Effector CD8-positive, alpha-beta T cell (primary cell): ENCODE measurements at places on chromosomes 12 and 14.

DNA sequence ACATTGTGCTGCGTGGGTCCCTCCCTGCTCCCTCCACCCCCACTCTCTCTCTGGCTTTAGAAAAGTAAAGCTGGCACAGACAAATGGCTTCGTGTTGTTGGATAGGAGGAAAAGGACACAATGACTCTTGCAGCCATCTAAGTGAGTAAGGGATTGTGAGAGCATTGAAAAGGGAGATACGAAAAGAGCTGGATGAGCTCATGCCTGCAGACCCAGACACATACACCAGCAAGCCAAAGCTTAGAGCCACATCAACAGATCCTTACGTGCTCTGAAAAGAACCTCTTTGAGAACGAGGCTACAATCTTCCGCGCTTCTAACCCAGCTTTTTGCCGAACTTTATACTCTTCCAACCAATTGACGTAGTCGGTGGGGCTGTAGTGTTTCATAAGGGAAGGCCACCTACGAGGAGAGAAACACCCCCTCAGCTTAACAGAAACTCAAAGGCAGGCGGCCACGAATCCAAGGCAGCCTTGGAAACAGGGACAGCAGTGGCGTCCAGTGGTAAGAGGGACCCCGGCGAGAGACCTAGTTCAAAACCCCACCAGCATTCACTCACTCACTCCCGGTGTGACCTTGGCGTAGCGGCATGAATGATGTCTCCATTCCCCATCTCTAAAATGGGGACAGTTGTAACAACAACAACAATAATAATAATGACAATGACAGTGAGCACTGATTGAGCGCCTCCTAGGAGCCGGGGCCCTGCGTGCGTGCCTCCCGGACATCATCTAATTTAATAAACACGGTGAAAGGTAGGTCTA lies 1.1 kb downstream of the FBXO21 start:
- no peak for DNase-seq

GRCh38 chr12:100359248-100359647 lies 2.4 kb downstream of the SLC17A8 start:
- no peak for DNase-seq

DNA sequence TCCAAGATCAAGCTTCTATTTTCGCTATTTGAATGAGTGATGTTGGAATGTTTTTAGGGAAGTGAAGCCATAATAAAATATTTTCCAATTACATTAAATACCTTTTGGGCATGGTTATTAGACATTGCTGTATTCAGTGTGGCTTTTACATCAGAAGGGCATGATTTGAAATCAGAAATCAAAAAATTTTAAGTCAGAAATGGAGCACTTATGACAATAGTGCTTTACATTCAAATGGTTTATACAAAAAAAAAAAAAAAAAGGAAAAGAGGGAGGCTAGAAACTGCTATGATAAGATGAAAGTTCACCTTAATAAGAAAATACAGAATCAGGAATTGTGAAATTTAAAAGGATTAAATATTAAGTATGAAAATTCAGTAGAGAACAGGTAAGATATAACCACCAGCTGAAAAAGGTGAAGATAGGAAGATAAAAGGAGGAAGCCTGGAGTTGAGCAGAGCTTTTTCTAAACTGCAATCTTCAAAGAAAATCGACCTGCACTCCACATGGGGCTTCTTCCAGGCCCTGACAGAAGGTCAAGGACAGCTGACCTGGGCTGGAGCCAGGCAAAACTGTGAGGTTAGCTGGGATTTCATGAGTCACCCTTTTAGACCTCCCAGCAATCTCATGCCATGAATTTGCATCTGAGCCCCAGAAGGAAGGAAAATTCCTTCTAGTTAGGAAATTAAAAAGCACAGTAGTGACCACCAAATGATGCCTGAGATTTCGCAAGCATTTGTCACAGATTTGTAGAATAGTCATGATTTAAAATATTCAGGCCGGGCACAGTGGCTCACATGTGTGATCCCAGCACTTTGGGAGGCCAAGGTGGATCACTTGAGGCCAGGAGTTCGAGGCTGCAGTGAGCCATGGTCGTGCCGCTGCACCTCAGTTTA lies 23.4 kb upstream of the BMP4 start:
- DNase-seq: no peak

DNA sequence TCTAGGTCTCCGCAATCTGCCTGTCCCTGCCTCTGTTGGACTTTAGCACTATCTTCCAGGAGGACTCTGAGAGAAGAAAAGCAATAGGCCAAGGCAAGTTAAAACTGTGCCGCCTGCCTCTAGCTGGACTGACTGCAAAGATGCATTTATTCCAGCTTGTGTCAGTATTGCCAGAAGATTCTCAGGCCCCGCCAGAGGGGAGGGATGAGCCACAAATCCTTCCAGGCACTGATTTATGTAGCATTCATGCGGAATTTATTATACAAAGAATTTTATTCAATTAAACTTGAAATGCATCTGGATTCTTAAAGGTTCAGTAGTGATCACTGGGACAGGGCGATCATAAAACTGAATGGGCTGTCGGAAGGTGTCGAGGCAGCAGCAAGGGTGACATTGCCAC lies 19.8 kb downstream of the MMAB start:
- DNase-seq: no peak

- peak; percentile 6 for DNase-seq
These were observed 595 bp upstream of the METAP2 start for GRCh38 chr12:95473231-95473883.
